Fibroblast of skin of abdomen (primary cell): ENCODE measurements at places on chromosomes 2 and 18.
A peak's percentile ranks its signal among the peaks of the same experiment; 100 is the strongest.

GRCh38 chr2:218081063-218081462 lies 12.0 kb downstream of the RUFY4 start:
- DNase-seq = no peak

DNA sequence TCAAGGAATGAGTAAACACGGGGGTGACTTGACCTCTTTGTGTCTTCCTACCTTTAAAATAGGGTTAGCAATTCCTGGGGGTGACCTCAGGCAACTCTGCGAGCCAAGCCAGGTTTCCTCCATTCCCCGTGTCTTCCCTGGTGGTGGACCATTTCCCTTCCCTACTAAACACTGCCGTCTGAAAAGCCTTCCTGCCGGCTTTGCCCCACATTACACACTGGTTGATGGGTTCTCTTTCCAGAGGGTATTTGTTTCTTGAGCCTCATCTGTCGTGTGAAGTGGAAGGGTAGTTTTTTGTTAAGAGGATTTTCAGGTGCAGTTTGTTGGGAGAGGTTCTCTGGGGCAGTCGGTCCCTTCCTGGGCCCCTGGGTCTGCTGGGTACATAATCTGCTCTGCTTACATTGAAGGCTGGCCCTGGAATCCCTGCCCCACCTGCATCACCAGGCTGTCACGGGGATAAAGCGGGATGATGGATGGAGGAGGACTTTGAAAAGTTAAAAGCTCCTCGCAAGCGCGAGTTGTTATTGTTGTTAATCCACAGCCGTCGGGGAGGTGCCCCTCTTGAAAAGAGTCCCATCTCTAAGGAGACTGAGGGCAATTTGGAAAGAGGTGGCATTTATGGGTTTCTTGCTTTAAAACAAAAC lies 175.4 kb upstream of the SPRED2 start:
- no peak for DNase-seq

DNA sequence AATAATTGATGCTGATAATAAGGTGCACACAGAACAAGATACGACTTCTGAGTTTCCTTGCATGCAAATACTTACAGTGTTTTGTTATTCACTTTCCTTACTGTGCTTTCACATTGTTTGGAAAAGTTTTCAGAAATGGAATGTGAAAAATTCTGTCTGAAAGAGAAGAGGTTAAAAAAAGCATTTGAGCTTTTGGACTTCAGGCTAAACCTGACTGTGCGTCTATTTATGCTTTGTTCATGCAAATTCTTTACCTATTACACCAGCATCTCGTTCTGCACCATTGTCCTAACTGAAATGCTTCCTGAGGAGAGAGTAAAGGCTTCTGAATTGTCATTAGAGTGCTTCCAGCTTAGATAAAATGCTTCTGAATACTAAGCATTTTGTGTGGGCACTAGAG lies 61.4 kb downstream of the LHCGR start:
- peak; percentile 63 for DNase-seq

DNA sequence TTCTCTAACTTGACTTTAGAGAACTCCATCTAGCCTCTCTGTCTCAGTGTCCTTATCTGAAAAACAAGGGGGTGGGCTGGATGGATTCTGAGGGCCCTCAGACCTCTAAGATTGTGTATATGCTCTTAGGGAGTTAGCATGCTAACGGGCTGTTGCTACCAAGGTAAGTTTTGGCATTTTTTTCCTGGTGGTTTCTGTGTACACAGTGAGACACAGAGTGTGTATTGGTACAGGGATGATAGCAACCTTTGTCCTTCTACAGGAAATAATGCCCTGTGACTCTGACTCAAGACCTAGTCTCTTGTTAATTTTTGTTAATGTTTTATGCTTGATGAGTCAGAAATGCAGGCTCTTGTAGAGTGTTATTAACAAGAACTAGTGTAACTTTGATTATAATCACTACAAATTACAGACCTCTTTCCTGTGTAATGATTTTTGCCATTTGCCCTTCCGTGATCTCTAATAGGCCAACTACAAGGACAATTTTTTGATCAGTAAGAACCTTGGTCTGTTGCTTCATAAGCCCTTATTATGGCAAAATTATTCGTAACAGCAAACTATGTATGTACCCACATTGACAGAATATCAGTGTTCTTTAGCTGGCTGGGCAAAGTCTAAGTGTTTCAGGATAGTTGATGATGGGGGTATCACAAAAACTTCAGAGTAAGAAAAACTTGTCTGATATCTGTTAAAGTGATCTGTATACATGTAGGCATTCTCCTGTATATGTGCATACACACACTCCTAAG lies 89.7 kb downstream of the SPTBN1 start:
- peak; percentile 28 for DNase-seq

DNA sequence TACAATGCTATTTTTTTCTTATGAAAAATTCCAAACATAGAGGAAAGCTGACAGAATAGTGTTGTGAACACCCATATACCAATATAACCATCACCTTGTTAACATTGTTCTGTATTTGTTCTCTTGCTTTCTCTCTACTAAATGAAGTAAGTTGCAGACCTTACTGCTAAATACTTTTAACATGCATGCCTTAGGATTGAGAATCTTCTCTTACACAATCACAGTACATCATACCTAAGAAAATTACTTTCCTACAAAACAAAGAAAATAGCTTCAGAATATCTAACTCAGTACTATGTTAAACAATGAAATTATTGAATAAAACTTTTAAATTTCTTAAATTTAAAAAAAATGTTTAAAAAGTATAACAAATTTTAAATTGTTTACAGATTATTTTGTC lies 136.5 kb downstream of the UBR3 start:
- DNase-seq = no peak

DNA sequence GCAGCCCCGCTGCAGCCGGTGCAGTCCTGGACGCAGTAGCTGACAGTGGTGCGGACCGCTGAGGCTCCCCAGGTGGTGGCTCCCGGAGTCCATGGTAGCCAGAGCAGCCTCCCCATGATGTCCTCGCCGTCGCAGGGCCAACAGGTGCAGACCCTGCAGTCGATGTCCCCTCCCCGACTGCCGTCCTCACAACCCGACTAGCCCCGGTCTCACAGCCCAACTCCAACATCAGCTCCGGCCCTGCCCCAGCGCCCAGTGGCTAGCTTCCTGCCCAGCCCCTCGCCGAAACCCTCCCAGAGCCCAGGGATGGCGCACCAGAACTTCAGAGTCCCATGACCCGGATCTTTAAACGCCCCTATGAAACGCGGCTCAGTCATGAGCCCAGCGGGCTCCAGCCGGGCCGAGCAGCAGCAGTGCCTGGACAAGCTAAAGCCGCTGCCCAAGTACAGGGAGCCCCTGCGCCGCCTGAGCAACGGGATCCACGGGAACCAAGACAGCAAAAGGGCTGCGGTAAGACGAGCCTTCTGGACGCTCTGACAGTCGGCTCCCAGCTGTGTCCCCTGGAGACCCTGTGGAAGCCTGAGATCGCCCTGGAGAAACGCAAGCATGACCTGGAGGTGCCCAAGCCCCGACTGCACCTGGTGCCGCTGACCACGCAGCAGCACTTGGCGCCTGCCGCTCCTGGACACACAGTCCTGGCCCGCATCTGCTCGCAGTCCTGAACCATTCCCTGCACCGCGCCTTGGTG lies 53.8 kb upstream of the TUBA3E start:
- no peak for DNase-seq

DNA sequence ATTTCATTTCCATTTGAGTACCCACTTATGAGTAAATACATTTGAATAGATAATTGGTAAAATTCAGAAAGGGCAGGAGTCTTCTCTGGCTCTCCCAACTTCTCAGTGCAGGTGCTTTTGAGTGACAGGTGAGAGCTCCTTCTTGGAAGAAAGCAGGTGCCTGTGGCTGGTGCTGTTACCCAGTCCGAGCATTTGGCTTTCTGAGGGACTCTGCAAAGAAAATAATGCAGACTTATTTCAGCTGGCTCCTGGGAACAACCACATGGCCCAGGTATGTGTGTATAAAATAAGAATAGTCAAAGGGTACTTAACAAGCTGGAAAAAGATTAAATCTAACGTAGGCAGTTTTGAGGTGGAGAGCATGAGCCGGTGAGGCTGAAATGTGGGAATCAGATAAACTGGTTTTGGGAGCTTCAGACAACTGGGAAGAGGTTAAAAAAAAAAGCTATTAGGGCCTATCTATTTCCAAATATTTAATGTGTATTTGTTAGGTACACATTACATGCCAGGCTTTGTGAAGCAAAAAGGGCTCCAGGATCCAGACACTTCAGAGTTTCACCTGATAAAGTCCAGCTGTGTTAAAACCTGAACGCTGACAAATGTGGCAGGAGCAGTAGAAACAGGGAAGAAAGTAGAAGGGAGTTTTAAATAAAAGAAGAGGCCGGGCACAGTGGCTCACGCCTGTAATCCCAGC lies 20.6 kb downstream of the ZNF236 start:
- DNase-seq = no peak

DNA sequence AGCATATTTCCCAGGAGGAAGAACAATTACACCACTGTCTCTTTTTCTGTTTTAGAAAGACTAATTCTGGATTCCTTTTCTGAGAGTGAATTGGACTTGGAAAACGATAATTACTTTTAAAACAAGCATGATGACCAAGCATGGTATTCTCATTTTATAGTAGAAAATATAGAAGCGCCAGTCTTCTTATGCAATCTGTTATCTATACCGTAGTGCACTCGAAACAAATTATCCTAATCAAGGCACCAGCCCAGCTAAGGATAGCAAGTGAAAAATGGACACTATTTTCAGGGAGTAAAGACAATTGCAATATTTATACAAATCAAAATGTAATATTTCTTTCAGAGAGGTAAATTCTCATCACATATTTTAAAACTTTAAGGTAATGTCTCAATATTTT lies 892.1 kb upstream of the POU3F3 start:
- DNase-seq = no peak

- DNase-seq = no peak
These were observed 407.3 kb upstream of the LYPD1 start for GRCh38 chr2:133077269-133077822.

DNA sequence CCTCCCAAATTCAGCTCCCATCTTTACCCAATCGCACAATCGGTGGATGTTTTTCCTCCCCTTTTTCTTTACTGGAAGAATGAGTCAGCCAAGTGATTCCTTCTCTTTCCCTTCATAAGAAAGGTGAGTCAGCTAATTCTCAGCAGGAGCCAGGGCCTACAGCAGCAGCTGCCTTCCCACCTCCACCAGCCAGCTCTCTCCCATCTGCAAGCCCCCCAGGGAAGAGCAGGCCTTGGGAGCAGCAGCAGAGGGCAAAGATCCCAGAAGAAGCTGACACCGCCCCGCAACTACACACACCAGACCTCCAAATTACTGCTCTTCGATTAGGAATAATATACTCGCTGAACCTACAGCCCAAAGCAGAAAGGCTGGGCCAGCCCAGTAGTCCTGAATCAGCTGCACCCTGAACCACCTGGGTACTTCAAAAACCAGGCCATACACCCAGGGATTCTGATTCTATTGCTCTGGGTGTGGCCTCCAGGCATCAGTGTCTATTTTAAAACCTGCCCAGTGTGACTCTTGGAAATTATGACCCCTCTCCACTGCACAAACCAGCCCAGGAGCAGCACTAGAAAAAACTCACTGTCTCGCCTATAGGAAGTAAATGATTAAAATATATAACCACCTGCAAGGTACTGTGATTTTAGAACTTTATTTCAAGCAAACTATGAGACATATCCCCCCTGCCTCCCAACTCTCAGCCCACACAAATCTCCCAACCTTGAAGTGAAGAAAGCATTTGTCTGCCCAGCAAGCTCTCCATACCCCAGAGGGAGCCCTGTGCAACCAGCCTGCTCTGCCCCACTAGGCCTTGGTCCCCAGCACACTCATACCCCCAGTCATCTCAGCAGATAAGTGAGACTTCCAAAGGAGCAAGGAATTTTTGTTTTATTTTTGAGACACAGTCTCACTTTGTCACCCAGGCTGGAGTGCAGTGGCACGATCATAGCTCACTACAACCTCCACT lies 7.3 kb downstream of the SFXN5 start:
- DNase-seq = peak; percentile 83

DNA sequence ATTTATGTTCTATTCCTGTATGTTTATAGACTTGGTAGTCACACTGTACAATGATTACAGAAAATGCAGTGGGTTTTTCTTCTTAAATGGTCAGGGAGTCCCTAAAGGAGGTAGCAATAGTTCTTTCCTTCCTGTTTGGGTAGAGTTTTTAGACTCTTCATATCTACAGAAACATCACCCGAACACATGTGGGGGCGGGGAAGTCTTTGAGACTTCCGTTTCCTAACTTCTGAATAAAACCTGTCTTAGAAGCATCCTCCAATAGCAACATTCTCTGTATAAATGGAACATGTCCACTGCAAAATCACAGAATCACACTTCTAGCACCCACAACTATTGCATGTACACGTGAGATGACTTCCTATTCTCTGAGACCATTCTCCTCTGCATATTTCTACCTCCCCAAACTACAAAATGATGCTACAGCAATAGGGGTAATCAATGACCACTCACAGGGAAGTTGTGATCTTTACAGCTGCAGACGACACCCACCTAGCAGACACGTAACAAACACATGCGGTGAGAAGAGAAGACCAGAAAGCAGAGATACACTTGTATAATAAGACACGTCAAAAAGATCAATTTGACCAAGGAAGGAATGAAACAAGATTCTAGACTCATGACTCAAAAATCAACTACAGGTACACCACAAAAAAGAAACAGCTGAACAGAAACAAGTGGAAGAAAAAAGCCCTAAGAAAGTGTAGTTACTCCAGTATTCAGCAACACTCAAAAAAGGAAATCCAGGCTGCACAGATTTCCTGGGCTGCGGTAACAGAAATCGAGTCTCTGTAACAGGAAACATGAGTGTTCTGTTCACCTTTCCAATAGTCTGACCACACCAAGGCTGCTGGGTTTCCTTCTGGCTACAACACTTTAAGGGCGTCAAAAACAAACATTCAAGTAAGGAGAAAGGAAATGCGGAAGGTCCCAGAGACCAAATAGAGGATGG lies 120.4 kb downstream of the ZNF516 start:
- DNase-seq = no peak
